Naive B cell (primary cell): ENCODE measurements at places on chromosomes 1 and 21. TPM values are rescaled to one million over a fixed set of nuclear protein-coding genes. Genes with fewer than 3 reads are reported as not detected.

Gene ZNF593OS
- 0.96 TPM for polyA plus RNA-seq

Gene LCE1C
- not detected for polyA plus RNA-seq

Gene C1orf56
- polyA plus RNA-seq, result 9.8 TPM

Gene CD2
- polyA plus RNA-seq, result 0.35 TPM

Gene MIXL1
- polyA plus RNA-seq, result 2.8 TPM

Gene ERICH3
- not detected for polyA plus RNA-seq

Gene GIPC2
- polyA plus RNA-seq, result not detected

- no peak for DNase-seq
Measured at GRCh38 chr1:94207695-94208094, 29.7 kb downstream of the ARHGAP29 start.

DNA sequence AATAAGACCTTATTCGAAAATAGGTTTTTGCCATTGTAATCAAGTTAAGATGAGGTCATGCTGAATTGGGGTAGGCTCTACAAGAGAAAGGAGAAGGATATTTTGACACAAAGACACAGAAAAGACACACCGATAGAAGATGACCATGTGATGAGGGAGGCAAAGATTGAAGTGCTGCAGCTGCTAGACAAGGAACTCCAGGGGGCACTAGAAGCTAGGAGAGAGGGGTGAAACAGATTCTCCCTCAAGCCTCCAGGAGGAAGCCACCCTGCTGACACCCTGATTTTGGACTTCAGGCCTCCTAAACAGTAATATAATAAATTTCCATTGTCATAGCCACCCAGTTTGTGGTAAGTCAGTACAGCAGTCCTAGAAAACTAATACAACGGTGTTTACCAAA lies 506.8 kb upstream of the CAMK1G start:
- DNase-seq, result no peak

- DNase-seq, result no peak
Measured at GRCh38 chr1:22930240-22930912, 42.3 kb downstream of the LACTBL1 start.

GRCh38 chr21:29640080-29640508 lies 299.7 kb downstream of the GRIK1 start:
- DNase-seq, result peak; percentile 14

- no peak for DNase-seq
Measured at GRCh38 chr1:46691997-46692790, 20.5 kb downstream of the TEX38 start.

- no peak for DNase-seq
Measured at GRCh38 chr21:39265603-39266002, 47.8 kb downstream of the BRWD1 start.

DNA sequence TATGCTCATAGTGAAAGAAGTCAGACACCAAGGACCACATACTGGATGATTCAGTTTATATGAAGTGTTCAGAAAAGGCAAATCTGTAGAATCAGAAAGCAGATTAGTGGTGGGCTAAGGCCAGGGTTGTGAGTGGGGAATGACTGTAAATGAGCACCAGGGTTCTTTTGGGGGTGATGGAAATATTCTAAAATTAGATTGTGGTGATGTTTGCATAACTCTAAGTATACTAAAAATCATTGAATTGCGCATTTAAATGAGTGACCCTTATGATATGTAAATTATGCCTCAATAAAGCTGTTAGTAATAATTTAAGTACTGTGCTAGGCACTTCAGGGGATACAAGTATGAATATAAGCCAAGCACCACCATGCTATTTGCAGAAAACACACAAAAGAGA lies 256.3 kb downstream of the TPR start:
- DNase-seq, result no peak

GRCh38 chr1:183632114-183632513 lies 3.5 kb downstream of the ARPC5 start:
- no peak for DNase-seq

DNA sequence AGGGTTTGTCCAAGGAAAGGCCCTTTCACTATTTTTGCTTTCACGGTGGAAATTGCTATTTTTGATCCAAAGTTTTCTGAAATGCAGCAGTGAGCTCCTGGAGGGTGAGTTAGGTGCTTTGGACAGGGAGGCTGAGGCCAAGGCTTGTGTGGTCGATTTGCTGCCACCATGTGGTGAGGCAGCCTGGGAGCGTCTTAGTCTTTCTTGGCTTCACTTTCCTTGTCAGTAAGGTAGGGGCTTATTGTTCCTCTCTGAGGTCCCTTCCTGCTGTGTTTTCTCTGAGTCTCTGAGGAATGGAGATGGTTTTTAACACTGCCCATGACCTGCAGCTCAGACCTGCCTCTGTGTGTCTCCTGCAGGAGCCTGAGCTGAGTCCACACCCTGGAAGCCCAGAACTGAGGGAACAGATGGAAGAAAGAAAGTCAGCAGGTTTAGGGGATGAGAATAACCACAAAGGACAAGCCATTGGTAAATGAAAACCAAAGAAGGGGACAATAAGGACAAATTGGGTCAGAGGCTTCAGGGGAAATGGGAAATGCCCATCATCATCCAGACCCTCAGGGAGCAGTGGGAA lies 20.1 kb upstream of the S100A10 start:
- DNase-seq, result no peak

- no peak for DNase-seq
Measured at GRCh38 chr1:53315456-53316423, 12.1 kb downstream of the LRP8 start.

DNA sequence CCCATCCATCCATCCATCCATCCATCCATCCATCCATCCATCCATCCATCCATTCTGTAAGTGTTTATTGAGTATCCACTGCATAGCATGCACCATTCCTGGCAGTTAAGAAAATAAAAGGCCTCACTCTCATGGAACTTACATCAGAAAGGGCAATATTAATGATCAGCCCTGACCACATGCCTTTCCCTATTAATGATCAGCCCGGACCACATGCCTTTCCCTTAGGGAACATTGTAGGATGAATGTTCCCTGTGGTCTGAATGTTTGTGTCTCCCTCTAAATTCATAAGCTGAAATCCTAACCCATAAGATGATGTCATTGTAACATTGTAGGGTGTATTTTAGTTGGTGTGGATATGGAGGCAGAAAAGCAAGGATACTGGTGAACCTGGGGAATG lies 365.8 kb downstream of the KIF26B start:
- DNase-seq, result no peak

DNA sequence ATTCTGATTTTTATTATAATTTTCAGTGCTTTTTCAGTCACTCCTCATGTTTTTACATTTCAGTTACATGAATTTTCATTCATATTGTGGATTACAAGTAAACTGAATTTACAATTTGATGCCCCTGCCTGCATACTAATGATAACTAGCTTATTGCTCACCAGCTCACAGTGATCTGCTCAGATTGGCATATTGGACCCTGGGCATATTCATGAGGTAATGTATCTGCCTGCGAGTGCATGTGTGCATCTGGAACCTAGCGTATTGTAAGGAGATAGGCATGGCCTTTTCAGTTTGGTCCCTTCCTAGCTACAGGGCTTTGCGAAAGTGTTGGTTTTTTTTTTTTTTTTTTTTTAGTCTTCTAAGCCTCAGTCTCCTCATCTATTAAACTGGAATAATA lies 213.7 kb downstream of the SDCCAG8 start:
- no peak for DNase-seq

- DNase-seq, result no peak
Measured at GRCh38 chr1:41838266-41838665, 80.5 kb downstream of the HIVEP3 start.

DNA sequence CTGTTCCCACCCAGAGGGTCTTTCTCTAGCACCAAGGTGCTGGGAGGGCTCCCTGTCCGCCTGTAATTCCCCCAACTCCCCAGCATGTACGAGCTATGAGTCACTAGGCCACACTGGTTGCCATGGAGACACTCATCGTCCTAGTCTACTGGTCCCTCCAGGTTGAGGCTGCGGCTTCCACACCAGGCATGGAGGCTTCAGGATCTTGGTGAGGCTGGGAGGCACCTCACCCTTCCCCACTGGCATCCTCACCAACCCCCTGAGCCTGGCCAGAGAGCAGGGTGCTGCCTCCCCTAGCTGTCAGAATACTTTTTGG lies 75.6 kb upstream of the KAZN start:
- no peak for DNase-seq

- DNase-seq, result no peak
Measured at GRCh38 chr1:240395336-240395735, 216.6 kb downstream of the GREM2 start.
